ENCODE measurements at places on chromosomes 6 and 20.

- DNase-seq = no peak
Measured at GRCh38 chr20:44648579-44648978, 2.9 kb downstream of the ADA start.

- no peak for DNase-seq
Measured at GRCh38 chr20:57980506-57980905, 247.9 kb downstream of the ANKRD60 start.

DNA sequence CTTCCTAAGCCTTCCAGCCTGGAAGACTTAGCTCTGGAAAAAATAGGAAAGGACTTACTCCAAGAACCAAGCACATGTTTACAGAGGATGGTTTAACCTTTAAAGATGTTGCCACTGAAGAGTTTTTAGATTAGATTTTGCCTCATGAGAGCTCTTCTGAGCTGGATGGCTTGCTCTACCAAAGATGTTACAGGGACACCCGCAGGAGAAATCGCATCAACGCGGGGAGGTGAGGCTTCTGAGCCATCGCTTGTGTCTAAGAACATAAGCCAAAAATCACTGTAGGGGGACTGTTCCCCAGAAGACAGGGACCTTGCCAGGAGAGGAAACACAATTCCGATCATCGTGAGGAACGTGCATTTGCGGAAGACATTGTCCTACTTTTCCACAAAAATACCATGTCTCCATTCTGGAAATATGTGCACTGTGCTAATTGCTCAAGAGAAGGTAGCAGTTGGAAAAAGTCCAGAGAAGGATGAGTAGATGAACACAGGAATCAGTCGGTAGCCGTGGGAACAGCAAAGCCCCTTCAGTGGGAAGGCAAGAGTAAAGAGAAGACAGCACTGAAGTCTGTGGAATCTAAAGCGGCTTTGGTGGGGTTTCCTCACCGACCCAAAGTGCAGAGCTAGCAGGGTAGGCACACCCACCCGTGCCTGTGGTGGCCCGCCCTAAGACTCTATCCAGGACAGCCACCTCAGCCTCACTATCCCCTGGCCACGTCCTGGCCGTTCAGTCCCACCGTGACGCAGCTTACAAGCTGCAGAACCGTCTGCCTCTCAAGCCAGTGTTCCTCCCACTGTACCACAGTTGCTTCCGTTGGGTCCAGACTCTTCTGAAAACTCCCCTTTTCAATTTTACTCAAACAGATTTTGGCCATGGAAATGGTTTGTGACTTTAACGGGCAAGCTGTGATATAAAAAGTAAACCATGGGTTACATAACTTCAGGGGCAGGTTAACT, 334.8 kb downstream of the NRN1 start:
- DNase-seq = no peak

GRCh38 chr6:125947615-125948014, 9.0 kb upstream of the HINT3 start:
- no peak for DNase-seq

GRCh38 chr6:133880006-133880405, 8.9 kb upstream of the TCF21 start:
- no peak for DNase-seq

All from HEK293T (cell line).